ENCODE measurements at places on chromosomes 1 and 21. TPM values are rescaled to one million over a fixed set of nuclear protein-coding genes. Genes with fewer than 3 reads are reported as not detected.

IKBKE gene
- 28.4 TPM for polyA plus RNA-seq

CXADR gene
- polyA plus RNA-seq: not detected

TMEM79 gene
- 9.3 TPM for polyA plus RNA-seq

ERICH3 gene
- polyA plus RNA-seq: not detected

TCHHL1 gene
- polyA plus RNA-seq: not detected

BRDT gene
- not detected for polyA plus RNA-seq

RSBN1 gene
- polyA plus RNA-seq: 36.6 TPM

LRRC3 gene
- polyA plus RNA-seq: 0.14 TPM

SPRR2F gene
- not detected for polyA plus RNA-seq

PADI3 gene
- not detected for polyA plus RNA-seq

EDARADD gene
- polyA plus RNA-seq: not detected

PDC gene
- polyA plus RNA-seq: not detected

HLCS gene
- polyA plus RNA-seq: 10.7 TPM

C1orf210 gene
- not detected for polyA plus RNA-seq

PLA2G2C gene
- polyA plus RNA-seq: not detected

ATP1A4 gene
- not detected for polyA plus RNA-seq

VCAM1 gene
- polyA plus RNA-seq: not detected

NBPF4 gene
- polyA plus RNA-seq: 0.38 TPM

LCE1E gene
- not detected for polyA plus RNA-seq

LCE3D gene
- not detected for polyA plus RNA-seq

TMPRSS2 gene
- polyA plus RNA-seq: not detected

Measured in IgD-negative memory B cell (primary cell).